Osteocyte (in vitro differentiated cells): ENCODE measurements at places on chromosomes 7 and 10. TPM values are rescaled to one million over a fixed set of nuclear protein-coding genes. Genes with fewer than 3 reads are reported as not detected.

Gene PFKFB3
- 34.2 and 37.9 TPM in 2 replicates for total RNA-seq

Gene HOXA9
- total RNA-seq, result not detected in 2 replicates

Gene SLC13A1
- total RNA-seq, result not detected in 2 replicates

Gene EPO
- not detected in 2 replicates for total RNA-seq

Gene CPA4
- 23.6 and 24.7 TPM in 2 replicates for total RNA-seq

Gene ANKRD2
- total RNA-seq, result not detected in 2 replicates

Gene TNRC18
- total RNA-seq, result 198 and 208 TPM in 2 replicates

Gene PDZD7
- total RNA-seq, result 1.9 and 2.1 TPM in 2 replicates

Gene RAMP3
- not detected in 2 replicates for total RNA-seq

Gene OSBPL3
- 7.7 and 8.0 TPM in 2 replicates for total RNA-seq

Gene AKR1C4
- not detected in 2 replicates for total RNA-seq

Gene PSD
- 0.99 and 1.8 TPM in 2 replicates for total RNA-seq

Gene PHTF2
- total RNA-seq, result 29.3 and 30.4 TPM in 2 replicates

Gene CALCR
- not detected in 2 replicates for total RNA-seq

Gene PPP1R17
- not detected in 2 replicates for total RNA-seq

Gene FRA10AC1
- total RNA-seq, result 13.0 and 15.0 TPM in 2 replicates

Gene FKBP6
- total RNA-seq, result not detected in 2 replicates

Gene LRIT1
- not detected in 2 replicates for total RNA-seq

Gene AEBP1
- total RNA-seq, result 781 and 794 TPM in 2 replicates

Gene FRMD4A
- 236 and 267 TPM in 2 replicates for total RNA-seq

Gene MTERF1
- 10.2 and 10.7 TPM in 2 replicates for total RNA-seq

Gene NME8
- total RNA-seq, result not detected in 2 replicates

Gene PAPOLB
- total RNA-seq, result 0.10 and 0.13 TPM in 2 replicates

Gene ATG9B
- 0.11 and 0.39 TPM in 2 replicates for total RNA-seq

Gene PRKAR2B
- 3.3 and 3.4 TPM in 2 replicates for total RNA-seq

Gene AGAP6
- total RNA-seq, result 13.2 and 15.2 TPM in 2 replicates

Gene SFTPA1
- not detected in 2 replicates for total RNA-seq
